Esophagus squamous epithelium (tissue), 5 donors: ENCODE measurements at places on chromosomes 16 and 17.

DNA sequence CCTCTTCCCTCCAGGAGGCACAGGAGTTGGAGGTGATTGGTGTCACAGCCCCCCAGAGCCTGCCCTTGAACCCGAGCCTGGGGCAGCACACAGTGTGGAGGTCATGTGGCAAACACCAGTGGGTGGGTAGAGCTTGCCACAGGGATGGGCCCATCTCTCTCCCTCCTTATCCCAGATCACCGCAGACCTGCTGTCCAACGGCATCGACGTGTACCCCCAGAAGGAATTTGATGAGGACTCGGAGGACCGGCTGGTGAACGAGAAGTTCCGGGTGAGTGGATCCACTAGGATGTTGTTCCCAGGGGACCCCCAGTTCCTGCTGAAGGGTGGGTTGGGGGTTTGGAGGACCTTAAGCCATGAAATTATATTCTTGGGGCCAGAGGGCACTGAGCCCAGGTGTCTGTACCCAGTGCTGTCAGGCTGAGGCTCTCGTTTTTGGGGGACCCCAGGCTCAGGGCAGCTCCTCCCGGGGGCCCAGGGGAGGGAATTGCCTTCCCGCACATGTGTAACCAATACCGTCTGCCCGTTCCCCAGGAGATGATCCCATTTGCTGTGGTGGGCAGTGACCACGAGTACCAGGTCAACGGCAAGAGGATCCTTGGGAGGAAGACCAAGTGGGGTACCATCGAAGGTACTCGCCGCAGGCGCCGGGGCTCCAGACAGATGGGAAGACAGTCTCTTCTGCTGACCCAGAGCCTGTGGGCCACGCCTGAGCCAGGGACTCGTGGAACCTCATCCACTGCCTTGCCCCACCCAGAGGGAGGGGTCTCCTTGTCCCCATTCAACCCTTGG lies 351.9 kb downstream of the SEC14L1 start:
- DNase-seq: no peak

DNA sequence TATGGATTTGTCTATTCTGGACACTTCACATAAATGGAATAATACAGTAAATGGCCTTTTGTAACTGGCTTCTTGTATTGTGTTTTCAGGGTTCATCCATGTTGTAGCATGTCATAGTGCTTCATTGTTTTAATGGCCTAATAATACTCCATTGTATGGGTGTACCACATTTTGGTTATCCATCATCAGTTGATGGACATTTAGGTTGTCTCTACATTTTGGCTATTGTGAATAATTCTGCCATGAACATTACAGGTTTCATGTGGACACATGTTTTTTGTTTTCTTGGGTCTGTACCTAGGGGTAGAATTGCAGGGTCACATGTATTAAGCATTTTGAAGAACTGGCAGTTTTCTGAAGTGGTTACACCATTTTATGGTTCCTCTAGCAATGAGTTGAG lies 223.5 kb upstream of the CACNG5 start:
- DNase-seq: no peak

DNA sequence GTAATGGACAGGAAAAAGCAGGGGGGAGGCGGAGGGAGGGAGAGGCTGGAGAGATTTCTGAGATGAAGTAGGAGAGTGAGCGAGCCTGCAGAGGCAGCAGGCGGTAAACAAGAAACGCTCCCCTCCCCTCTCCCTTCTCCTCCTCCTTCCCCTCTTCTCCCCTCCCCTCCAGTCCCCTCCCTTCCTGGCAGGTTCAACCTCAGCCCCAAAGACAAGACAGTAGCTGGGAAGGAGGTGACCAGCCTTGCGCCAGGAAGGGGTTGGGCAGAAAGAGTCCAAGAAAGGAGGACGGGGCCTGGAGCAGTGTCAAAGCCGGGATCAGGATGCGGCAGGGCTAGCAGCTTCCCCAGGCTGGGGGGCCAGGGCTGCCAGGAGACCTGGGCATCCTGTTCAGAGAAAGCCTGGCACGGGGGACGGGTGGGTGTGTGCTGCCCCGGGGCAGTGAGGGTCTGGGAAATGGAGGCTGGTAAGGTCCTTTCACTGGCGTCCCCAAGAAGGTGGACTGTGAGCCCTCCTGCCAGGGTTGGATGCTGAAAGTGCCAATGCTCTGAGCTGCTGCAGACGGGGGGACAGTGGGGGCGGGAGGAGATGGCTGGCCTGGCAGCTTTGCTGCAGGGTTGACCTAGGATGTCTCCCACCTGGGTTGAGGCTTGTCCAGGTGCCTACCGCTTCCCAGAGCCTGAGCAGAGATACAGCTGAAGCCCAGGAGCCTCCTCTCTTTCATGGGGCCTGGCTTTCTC lies 261.6 kb upstream of the TNRC6C start:
- no peak for DNase-seq

DNA sequence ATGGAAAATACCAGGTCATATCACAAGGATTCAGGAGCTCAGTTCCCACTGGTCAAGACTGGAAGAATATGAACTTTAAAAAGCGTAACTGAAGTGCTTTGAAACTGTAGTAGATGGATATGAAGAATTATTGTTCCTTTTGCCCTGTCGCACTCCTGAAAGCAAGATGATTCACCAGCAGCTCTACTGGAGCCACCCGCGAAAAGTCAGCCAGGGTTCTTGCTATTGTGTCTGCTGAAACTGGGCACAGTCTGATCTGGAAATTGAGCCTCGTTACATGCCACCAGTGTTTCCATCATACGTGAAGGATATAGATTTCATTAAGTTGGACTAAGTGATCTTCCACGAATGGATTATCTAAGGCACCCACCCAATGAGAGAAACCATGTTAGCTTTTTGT lies 16.6 kb downstream of the AP2B1 start:
- DNase-seq: no peak

GRCh38 chr16:49675413-49675812 lies 180.5 kb downstream of the ZNF423 start:
- no peak for DNase-seq

DNA sequence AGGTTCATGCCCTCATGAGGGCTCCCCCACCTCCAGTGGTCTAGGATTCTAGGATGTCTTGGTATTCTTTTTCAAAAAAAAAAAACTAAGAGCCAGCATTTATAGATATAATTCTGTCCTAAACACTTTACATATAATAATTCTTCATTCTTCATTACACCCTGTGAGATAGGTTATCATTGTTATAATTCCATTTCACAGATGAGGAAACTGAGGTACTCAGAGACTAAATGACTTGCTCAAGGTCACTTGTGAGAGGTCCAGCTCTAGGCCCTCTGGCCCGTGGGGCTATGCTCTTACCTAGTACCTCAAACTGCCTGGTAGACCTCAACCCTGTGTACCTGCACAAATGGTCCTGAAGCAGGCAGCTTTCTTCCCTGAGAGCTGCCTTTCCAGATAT lies 172.2 kb downstream of the PRKCB start:
- no peak for DNase-seq

DNA sequence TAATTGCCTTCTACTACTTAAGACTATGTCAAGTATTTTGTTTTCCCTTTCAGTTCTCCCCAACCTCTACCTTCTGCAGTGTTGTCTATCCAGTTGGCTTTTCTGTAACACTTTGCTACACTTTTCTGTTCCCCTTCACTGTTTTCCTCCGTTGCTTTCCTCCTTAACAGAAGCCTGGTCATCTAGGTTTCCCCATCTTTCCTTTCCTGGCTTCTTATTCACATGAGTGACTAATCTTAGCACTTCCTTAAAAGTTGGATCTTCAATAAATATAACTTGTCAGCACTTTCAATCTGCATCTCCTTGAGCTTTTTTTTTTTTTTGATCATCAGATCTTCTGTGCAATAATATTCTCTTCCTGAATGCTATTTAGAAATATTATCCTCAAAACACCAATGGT lies 2.8 kb upstream of the SLFN11 start:
- no peak for DNase-seq
